Endothelial cell of coronary artery (primary cell): ENCODE measurements at places on chromosomes 6 and 20. TPM values are rescaled to one million over a fixed set of nuclear protein-coding genes. Genes with fewer than 3 reads are reported as not detected.

The BYSL gene
- total RNA-seq: 33.1 and 41.8 TPM in 2 replicates

The C20orf202 gene
- 0.09 TPM in 1 of 2 replicates, not detected in the other for total RNA-seq

The NT5E gene
- 80.8 and 159 TPM in 2 replicates for total RNA-seq

The GPR63 gene
- 0.09 and 0.19 TPM in 2 replicates for total RNA-seq

The DOK5 gene
- total RNA-seq: 0.36 and 1.2 TPM in 2 replicates

The AIF1 gene
- not detected in 2 replicates for total RNA-seq

The HCK gene
- total RNA-seq: not detected in 2 replicates

The SLC22A1 gene
- 0.19 TPM in 1 of 2 replicates, not detected in the other for total RNA-seq

The GABRR2 gene
- 0.19 and 0.54 TPM in 2 replicates for total RNA-seq

The CD83 gene
- total RNA-seq: 0.19 and 0.63 TPM in 2 replicates

The POM121L2 gene
- not detected in 2 replicates for total RNA-seq

The PPP1R3G gene
- 0.27 and 1.2 TPM in 2 replicates for total RNA-seq

The GPRC6A gene
- total RNA-seq: not detected in 2 replicates

The BEND6 gene
- total RNA-seq: 1.1 and 1.7 TPM in 2 replicates

The ADGB gene
- not detected in 2 replicates for total RNA-seq

The TNFRSF6B gene
- total RNA-seq: 10.2 and 60.2 TPM in 2 replicates

The TINAG gene
- 0.09 TPM in 1 of 2 replicates, not detected in the other for total RNA-seq

The GJA10 gene
- total RNA-seq: not detected in 2 replicates

The HLA-G gene
- total RNA-seq: not detected in 2 replicates

The WFDC12 gene
- not detected in 2 replicates for total RNA-seq

The WFDC10B gene
- not detected in 2 replicates for total RNA-seq

The GNRH2 gene
- 0.18 TPM in 1 of 2 replicates, not detected in the other for total RNA-seq

The ZC2HC1B gene
- not detected in 2 replicates for total RNA-seq

The CEP57L1 gene
- total RNA-seq: 16.8 and 23.0 TPM in 2 replicates

The TCEA2 gene
- total RNA-seq: 25.1 and 39.3 TPM in 2 replicates

The E2F3 gene
- total RNA-seq: 4.5 and 5.6 TPM in 2 replicates

The SPTLC3 gene
- 0.09 and 0.85 TPM in 2 replicates for total RNA-seq

The GPLD1 gene
- total RNA-seq: 0.18 and 0.19 TPM in 2 replicates

The TRIM31 gene
- not detected in 2 replicates for total RNA-seq

The KCNB1 gene
- total RNA-seq: under 0.01 and 0.09 TPM in 2 replicates

The LGSN gene
- not detected in 2 replicates for total RNA-seq

The THEMIS gene
- not detected in 2 replicates for total RNA-seq

The MACROD2 gene
- 0.47 and 1.1 TPM in 2 replicates for total RNA-seq

The PLN gene
- not detected in 2 replicates for total RNA-seq

The SYCP2 gene
- 0.19 and 0.27 TPM in 2 replicates for total RNA-seq

The CENPQ gene
- 3.9 and 5.9 TPM in 2 replicates for total RNA-seq

The COL9A3 gene
- 0.19 and 0.27 TPM in 2 replicates for total RNA-seq

The GLP1R gene
- not detected in 2 replicates for total RNA-seq

The GPSM3 gene
- total RNA-seq: 4.2 and 5.5 TPM in 2 replicates

The GRM4 gene
- total RNA-seq: 0.09 TPM in 1 of 2 replicates, not detected in the other

The HSP90AB1 gene
- total RNA-seq: 710 and 741 TPM in 2 replicates

The CFAP61 gene
- total RNA-seq: not detected in 2 replicates

The RFX6 gene
- not detected in 2 replicates for total RNA-seq

The NELFE gene
- total RNA-seq: 99.7 and 109 TPM in 2 replicates

The OLIG3 gene
- not detected in 2 replicates for total RNA-seq

The OR2H1 gene
- not detected in 2 replicates for total RNA-seq
